ENCODE measurements at places on chromosomes 6 and 20.
A peak's percentile ranks its signal among the peaks of the same experiment; 100 is the strongest.

GRCh38 chr20:57473246-57474048 is 51.5 kb downstream of the CTCFL start:
- DNase-seq = no peak

DNA sequence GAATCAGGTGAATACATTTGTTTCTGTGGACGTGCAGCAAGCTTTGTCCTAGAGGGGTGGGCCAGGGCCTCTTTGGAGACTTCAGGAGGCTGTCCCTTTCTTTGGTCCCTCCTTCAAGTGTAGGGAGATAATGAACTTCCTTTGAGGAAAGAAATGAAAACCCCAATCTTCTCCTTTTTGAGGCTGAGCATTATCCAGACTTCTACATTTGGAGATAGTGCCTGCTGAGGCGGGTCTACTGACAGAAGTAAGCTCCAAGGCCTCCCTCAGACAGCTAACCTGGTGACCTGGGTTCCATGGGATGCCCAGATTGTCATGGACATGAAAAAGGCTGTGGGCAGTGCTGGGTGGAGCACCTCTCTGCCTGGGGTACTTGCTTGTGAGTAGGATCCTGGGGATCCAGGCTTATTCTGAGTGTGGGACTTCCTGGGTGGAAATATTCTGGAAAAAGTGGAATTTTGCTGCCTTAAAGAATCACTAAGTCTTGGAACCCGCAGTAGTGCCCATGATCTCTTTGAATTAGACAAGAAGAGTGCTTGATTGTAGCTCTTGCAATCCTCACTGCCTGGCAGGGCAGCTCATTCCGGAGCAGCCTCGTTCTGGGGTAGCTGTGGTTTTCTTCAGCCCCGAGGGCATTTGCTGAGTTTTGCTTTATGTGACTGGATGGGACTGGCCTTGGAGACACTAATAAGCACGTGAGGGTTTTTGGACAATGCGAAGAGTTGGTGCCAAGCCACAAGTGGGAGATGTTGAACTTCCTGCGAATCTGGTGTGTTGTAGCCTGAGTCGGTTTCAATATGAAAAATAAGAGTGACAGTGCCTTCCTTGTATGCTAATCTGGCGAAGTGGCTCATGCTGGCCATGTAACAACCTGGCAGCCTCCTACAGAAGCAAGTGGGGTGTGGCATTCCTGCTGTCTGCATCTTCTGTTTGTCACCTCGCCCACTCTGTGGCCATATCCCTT is 28.1 kb downstream of the SNRNP48 start:
- peak; percentile 24 for DNase-seq

- no peak for DNase-seq
Measured at GRCh38 chr6:34130862-34131261, 15.0 kb downstream of the GRM4 start.

- DNase-seq = no peak
Measured at GRCh38 chr20:12256806-12257205, 339.1 kb downstream of the BTBD3 start.

GRCh38 chr20:19945732-19946670 is 71.2 kb upstream of the NAA20 start:
- peak; percentile 40 for DNase-seq

- DNase-seq = no peak
Measured at GRCh38 chr6:169247991-169248390, 5.7 kb downstream of the THBS2 start.

GRCh38 chr6:18842534-18842933 is 455.4 kb downstream of the RNF144B start:
- DNase-seq = no peak

DNA sequence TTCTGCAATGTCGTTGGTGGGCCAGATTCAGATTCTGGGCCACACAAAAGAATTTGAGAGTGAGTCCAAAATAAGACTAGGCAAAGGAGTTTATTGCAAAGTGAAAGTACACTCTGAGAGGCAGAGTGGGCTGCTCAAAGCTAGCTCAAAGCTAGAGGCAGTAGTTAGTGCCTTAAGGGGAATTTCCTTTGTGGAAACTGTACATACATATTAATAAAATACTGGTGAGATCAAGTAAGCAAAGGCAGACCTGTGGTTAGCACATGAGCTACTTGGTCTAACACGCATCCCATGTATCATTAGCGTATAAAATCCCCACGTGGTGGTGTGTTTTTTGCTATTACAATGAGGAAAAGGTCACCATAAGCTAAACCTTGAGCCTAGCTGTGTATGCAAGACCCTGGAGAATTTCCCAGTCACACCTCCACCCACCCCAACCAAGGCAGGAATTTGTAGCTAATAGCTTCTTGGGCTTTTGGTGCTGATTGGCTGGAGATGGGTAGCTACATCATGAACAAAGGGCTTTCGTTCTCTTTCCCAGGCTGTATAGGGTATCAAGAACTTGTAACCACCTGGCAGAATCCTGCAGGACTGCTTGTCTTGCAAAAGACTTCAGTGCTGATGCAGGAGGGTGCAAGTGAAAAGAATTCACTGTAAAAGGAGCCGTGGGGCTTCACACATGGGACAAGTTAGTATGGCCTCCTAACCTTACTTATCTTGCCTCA is 14.7 kb upstream of the TRIM26 start:
- DNase-seq = no peak

DNA sequence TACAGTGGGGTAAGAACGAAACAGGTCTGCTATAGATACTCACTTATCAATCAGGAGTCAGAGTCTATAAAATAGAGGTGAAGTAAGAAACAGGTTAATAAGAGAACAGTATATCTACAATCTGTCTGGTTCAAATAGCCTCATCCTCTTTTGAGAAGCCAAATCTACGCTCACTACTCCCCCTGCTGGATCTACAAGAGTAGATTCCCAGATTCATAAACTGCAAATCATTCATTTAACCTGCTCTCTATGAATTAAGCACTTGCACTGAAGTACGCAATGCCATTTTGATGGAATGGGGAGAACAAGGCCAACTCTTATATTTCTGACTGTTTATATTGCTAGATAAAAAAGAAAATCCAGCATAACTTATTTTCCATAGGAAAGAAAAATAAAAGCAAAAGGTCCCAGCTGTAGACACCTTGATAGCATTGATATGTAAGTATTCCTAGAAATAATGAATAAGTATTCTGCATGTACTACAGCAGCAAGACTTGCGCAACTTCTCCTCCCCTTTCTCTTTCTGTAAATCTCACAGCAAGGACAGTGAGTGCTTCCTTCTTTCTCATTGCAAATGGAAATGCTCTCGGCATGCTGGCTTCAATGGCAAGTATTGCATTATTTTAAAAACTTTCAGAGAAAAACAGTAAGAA is 92.3 kb downstream of the RFX6 start:
- no peak for DNase-seq

DNA sequence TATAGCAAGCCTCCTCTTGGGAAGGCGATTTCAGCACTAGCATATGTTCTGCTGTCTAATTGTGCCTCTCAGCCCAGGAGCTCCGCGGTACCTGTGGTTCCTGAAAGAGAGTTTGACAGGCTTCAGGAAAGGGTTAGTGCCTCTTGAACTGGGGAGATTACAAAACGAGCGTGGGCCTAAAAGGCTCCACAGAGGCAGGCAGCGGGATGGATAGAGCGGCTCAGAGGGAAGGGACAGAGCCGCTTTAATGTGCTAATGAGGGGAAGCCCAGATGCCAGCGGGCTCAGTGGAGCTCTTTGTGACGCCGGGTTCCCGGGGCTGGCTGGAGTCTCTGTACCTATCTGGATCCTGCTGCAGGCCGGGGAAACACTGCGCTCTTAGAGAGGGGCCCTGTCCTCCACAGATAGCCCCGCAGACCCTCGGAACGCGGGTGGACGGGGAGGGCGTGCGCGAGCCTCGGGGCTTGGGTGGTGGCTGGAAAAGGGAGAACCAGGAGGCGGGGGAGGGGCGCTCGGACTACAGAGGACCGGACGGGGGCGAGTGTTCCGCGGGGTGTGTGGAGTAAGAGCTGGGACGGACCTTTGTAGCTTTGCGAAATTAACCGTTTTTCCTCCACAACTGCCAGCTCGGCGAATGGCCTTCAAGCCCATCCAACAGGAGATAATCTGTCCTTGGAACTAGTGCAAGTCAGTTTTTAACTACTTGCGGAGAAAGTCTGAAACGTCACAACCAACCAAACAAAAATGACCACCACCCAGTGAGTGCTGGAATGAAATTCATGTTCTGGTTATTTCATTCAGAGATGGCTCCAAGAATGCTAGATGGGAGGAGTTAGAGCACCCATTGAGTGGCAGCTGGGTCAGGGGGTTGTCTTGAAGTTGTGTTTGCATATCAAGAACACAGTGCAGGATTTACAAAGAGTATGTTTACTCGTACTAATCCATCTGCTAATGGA is 13.0 kb downstream of the SLC35F1 start:
- DNase-seq = peak; percentile 15

- no peak for DNase-seq
Measured at GRCh38 chr6:42530751-42531150, 33.1 kb upstream of the UBR2 start.

GRCh38 chr6:141105481-141105880 is 1027.2 kb upstream of the GJE1 start:
- DNase-seq = no peak

GRCh38 chr20:25271486-25272222 is 23.8 kb downstream of the PYGB start:
- no peak for DNase-seq

DNA sequence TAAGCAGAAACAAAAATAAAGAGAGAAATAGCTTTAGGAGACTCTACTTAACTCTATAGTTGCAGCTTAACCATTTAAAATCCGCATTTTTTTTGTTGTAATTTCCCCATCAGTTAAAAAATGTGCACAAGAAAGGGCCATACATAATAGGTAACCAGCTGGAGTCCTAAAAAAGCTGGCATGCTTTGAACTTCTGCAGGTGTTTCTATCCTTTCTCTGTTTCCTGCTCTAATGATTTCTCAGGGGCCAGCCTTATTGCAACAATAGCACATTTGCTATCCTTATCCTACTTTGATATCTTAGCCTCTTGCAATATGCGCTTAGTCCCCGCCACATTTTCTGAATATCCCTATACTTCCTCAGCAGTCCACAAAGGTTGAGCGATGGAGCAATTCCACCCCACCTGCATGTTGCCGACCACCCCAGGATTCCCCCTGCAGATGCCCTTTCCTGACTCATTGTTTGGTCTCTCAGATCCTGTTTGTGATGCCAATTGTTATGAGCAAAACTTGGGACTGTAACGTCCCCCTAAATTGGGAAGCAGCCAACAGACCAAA is 48.5 kb downstream of the TRIM27 start:
- no peak for DNase-seq

- no peak for DNase-seq
Measured at GRCh38 chr6:147707524-147707923, 199.0 kb downstream of the SAMD5 start.

DNA sequence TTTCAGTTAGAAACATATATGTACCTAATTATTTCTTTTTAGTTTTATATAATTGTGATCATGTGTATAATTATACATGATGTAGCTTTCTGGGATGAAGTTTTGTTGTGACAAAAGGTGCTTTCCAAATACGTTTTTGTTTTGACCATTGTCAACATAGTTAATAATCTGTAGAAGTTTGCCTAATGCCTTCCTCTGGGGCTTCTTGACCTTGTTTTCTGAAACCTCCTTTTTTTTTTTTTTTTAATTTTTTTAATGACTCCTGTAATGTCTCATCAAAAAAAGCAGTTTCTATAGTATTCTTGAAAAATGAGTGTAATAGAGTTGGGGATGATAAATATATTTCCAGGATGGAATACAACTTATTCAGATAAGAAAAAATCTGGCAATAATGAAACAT is 434.7 kb upstream of the SOX4 start:
- DNase-seq = no peak

DNA sequence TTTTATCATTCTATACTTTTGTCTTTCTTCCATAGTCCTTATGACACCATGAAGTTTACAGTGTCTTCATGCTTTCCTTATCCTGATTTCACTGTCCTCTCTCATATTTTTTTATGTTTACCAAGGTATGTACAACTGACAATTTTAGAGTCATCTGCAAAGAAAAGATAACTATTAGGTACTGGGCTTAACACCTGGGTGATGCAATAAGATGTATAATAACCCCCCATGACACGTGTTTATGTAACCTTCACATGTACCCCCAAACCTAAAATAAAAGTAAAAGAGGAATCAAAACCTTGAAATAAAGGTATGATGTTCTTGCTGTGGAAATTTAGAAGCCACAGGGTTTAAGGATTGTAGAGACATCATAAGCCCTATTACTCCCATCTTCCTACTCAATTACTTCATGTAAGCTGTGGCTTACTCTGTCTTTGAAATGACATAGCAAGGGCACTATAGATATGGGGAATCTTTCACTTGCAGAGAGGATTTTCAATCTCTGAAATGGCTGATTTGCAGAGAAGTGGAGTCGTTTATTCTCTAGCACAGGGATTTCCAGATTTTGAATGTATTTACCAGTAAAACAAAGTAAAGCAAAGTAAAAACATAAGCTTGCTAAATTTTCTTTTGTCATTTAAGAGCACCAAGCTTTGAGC is 18.9 kb downstream of the OR2W1 start:
- DNase-seq = no peak

GRCh38 chr6:34696189-34696738 is 303 bp downstream of the ILRUN start:
- DNase-seq = peak; percentile 70

DNA sequence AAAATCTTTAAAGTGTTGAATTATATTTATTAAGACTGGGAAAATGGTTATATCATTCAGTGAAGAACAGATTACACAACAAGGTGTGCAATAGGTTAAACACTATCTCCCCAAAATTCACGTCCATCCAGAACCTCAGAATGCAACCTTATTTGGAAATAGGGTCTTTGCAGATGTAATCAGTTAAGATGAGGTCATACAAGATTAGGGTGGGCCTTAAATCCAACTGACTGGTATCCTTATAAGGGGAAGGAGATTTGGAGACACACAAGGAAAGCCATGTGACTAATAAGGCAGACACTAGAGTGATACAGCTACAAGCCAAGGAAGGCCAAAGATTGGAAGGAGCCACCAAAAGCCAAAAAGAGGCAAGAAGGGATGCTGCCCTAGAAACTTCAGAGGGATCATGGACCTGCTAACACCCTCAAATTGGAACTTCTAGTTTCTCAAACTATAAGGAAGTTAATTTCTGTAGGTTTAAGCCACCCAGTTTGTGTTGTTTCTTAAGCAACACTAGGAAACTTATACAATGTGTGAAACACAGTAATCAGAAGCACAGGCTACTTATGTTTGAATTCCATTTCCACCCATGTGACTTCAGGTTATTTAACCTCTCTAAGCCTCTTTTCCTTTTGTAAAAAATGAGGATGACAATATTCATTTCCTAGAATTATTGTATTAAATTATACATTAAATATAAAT is 16.9 kb downstream of the ILRUN start:
- no peak for DNase-seq

GRCh38 chr6:130202782-130203181 is 20.0 kb downstream of the SAMD3 start:
- DNase-seq = no peak

GRCh38 chr6:137699031-137699683 is 167.9 kb upstream of the TNFAIP3 start:
- no peak for DNase-seq

- no peak for DNase-seq
Measured at GRCh38 chr20:57389695-57390603, 1.2 kb upstream of the RBM38 start.

DNA sequence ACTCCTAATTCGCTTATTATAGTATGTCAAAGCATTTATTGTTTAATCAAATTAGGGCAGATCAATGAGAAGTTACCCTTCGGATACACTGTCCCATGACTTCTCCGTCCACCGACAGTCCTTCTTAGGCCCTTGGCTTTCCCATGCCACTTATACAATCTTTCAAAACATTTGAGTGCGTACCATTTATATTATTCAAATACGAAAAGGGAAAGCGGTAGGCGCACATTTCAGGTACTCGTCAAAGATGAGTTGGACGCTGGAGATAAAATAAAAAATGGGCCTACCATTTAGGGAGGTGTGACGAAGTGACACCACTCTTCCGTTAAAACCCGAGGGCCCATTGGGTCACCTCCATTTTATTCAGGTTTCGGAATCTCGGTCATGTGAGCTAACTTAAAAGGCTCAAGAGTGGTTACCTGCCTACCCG is 542 bp upstream of the AFG1L start:
- DNase-seq = no peak

All from heart right ventricle (tissue), 16 donors.